ENCODE measurements at places on chromosomes 1 and 21.

DNA sequence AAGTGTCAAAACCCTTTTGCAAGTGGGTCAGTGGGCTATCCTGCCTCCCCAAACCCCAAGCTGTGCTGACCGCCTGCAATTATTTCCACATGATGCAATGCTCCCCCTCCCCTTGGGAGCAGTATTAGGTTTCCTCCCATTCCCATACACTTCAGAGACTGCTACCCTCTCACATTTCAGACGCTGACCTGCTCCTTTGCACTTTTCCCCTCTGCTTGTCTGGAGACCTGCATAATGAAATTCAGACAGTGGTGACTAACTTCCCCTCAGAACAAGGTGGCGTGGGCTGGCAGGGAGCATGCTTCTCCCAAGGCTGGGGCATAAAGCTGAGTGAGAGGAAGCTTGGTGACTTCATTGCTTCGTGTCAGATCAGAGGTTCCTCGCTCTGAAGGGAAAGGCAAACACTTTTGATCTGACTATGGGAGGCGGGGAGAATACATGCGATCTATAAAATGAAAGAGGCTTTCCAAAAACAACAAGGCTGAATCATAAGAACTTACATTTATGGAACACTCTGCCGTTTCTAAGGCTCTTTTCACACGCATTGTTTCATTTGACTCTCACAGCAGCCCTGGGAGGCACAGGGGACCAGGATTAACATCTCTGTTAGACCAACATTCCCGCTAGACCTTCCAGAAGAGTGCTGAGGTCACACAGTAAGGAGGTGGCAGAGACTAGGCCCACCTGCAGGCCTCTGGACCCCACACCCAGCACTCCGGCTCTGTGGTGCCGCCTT lies 27.5 kb upstream of the ROR1 start:
- DNase-seq: no peak

GRCh38 chr1:168260393-168260792 lies 20.3 kb upstream of the TBX19 start:
- DNase-seq: peak; percentile 88

DNA sequence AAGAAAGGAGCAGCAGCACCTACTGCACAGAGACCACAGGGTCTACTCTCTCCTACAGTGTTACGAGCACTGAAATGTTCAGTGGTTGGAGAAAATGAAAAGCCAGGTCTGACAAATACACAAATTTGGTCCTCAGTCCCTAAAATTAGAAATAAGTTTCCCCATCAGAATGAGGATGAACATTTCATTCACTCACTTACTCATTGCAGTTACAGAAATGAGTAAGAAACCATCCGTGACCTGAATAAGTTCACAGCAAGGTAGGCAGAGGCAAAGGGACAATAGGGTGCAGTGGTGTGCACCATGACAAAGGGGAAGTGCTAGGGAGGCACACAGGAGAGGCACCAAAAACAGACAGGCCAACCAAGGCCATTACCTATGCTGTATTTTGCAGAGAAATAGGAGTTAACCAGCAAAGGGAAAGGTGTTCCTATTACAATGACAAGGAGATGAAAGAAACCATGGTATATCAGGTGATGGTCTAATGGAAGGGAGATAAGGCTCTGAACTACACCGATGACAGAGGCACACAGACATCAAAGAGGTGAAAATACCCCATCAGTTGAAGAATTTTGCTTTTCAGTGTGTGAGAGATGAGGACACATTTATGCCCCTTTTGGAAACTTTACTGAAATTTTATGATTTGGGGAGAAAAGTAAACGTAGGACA lies 29.4 kb downstream of the VAV3 start:
- DNase-seq: no peak

GRCh38 chr1:91847851-91848250 lies 38.1 kb downstream of the TGFBR3 start:
- peak; percentile 8 for DNase-seq

DNA sequence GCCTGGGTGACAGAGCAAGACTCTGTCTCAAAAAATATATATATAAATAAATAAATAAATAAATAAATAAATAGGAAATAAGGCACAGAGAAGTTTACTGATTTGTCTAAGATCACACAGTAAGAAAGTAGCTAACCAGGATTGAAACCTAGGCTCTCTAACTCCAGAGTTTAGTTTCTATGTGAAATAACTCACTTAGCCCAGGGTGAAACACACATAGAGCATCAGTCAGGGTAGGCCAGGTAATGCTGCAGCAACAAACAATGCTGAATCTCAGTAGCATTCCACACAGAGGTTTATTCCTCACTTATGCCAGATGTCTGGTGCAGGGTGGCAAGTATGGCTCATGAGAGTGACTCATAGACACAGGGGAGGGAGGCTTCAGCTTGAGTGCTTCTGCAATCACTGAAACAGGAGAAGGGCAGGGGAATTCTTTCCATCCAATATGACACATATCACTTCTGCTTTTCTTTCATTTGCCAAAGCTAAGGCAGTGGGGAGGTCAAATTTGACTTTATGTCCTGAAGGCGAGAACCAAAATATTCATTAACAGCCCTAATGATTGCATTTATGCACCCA lies 37.1 kb upstream of the KANK4 start:
- no peak for DNase-seq

- no peak for DNase-seq
Observed at GRCh38 chr1:163509114-163509513, 187.4 kb downstream of the NUF2 start.

DNA sequence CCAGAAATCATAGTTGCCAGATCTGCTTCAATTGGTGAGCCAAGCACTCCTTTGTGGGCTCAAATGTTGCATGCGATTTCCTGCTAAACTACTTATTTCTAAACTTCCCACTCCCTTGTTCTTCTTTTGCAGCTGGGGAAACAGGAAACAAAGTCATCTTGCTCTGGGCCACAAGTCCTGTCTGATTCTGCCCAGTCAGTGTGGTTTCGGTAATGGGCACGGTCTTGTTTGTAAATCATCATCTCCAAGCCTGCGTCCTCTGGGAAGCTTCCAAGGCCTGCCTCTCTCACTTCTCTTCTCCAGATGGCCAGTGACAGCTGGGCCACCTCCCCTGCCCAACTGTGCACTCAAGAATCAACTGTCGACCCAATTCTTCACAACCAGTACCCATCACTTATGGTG lies 4.4 kb downstream of the S100A8 start:
- no peak for DNase-seq

DNA sequence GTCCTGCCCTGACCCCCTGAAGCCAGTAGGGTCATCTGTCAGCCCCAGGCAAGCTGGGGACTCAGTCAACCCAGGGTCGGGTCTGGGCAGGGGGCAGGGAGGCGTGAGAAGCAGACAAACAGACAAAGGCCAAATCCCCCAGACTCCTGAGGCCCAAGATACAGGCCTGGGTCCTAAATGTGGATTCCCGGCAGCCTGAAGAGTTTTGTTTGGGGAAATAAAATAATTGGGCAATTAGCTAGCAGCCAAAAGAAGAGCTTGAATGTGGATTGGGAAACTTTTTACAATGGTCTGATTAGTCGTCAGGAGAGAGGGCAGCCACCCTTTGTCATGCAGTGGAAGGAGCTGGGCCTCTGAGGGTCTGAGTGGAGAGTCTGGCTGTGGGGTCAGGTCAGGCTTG lies 4.5 kb upstream of the LEFTY2 start:
- no peak for DNase-seq

DNA sequence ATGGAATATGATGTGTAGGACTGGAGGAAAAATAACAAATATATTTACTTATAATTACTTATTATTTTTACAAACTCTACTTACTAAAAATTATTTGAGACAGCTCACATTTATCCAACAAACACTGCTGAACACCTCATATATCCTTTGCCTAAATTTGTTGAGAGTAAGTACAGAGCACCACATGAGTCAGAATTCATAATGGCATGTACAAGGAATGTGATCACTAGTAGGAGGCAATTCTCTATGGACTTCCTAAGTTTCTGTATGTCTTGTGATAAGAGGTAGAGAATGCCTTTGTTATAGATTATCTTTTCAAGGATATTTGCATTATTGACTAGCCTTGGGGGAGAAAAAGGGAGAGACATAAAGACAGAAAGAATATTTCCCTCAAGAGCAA lies 8.2 kb upstream of the ST6GALNAC3 start:
- no peak for DNase-seq

GRCh38 chr1:248755517-248755916 lies at the start of gene LYPD8:
Gene LYPD8 (minus strand): TSS chr1:248755759. CDS start chr1:248751081, 4,678 bp downstream.
- no peak for DNase-seq

DNA sequence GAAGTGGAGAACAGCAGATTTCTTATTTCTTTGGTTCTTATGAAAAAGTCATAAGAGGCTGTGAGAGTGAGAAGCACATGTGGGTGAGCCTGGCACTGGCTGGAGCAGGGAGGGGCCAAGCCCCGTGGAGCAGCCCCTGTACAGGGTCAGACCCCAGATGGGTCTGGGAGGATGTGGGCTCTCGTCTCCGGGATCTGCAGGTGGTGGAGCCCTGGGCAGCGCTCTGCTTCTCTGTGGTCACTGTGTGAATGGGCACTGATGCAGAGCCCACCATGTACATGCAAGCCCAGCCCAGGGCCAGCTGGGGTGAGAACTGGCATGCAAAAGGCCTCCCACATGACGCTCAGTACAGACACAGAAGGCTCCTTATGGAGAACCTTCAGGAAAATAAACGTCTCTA lies 67.6 kb downstream of the SIM2 start:
- DNase-seq: no peak

DNA sequence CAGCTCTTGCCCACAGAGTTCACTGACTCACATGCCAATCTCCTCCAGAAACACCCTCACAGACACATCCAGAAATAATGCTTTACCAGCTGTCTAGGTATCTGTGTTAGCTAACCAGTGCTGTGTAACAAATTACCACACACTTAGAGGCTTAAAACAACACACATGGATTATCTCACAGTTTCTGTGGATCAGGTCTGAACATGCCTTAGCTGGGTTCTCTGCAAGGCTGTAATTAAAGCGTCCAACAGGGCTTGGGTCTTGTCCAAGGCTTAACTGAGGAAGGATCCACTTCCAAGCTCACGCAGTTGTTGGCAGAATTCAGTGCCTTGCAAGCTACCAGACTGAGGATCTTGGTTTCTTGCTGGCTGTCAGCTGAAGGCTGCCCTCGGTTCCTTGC lies 92.5 kb upstream of the RGS4 start:
- DNase-seq: peak; percentile 57

DNA sequence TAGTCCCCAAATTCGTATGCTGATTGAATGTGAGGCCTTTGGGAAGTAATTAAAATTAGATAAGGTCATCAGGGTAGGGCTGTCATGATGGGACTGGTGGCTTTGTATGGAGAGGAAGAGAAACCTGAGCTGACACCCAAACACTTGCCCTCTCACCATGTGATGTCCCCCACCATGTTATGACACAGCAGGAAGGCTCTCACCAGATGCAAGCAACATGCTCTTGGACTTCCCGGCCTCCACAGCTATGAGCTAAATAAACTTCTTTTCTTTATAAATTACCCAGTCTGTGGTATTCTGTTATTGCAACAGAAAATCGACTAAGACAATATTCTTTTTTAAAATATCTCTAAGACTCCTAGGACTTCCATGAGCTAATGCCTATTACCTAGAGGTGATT lies 43.6 kb upstream of the GUCA2B start:
- no peak for DNase-seq

DNA sequence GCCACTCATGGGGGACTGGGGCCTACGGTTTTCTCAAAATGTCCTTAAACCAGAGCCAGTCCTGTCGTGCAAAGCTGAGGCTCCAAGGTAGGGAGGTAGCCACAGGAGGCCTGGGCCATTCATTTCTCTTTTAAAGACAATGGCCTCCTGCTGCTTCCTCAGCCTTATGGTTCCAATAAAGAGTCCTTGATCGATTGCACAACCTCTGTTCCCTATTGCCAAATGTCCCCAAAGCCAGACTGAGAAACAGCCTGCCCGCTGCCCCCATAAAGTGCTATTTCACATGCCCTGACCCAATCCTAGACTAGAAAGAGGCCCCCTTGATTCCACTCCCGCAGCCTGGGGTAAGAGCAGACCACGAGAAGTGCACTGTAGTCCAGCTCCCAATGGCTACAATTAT lies 166.7 kb downstream of the CLIC6 start:
- DNase-seq: no peak

DNA sequence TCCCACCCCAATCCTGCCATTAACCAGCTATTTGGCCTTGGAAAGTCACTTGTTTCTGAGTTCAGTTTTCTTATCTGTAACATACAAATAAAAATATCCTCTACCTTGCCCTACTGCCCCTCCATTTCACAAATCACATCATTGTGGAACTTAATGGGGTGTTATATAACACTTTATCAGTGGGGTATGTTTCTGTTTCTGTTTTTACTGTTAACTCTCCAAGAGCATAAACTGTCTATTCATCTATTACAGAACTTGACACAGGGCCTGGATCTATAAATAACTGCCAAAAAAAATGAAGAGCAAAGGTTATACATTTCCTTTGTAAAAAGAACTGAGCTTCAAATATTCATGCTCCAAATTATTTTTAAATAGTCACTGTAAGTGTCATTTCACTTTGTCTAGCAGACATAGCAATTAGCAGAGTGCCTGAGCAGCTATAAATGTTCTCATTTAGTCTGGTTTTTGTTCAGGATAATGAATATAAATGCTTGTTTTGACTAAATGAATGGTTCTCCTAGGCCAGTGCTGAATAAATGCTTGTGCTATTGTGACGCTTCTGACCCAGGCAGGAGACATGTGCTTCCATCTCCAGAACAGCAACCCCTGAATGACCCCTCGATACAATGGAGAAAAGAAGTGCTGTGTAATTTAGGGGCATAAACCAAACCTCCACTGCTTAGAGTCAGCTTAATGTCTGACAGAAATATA lies 7.4 kb downstream of the PIGM start:
- DNase-seq: no peak

- no peak for DNase-seq
Observed at GRCh38 chr1:46030074-46030870, 102.2 kb downstream of the PIK3R3 start.

- no peak for DNase-seq
Observed at GRCh38 chr21:43305336-43305665, 121.6 kb downstream of the SIK1 start.

DNA sequence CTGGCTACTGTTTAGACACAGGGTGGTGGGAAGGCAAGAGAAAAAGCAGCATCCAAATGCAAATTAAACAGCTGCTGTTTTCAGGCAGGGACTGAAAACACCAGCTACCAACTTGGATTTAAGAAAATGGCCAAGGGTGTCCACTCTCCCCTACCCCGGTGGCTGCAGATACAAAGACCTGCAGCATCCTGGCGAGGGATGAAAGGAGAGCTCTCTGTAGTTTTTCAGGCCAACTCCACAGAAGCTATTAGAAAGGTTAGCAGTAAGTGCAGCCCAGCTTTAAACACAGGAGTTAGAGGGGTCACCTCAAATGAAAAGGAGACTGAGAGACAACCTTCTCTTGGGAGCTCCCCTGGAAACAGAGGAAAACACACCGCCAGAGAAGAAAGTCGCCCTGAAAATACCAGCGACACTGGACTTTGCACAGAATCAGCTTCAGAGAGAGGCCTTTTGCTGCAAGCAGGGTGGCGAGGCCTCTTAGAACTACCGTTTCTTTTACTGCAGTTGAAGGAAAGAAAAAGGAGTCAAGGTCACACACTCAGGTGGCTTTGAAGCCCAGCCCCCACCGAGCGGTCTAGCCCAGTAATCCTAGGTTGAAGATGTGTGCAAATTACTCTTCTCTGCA lies 74.4 kb upstream of the TIAM1 start:
- no peak for DNase-seq

DNA sequence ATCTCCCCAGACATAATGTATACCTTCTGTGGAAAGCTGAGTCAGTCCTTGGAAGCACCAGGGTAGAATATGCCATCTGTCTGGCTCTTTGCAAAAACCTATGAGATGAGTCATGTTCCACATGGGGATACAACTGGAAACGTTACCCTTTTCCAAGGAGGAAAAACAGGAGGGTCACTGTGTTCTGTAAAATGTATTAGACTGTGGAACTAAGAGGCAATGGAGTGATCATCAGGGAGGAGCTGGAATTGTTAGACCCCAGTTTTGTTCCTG lies 16.1 kb upstream of the PSMD4 start:
- DNase-seq: no peak

Data from NCI-H1105 treated with DMSO at 0.1 percent for 48 hours (cell line).